A549 treated with dexamethasone at 1 μM for 4 hours (cell line): ENCODE measurements at places on chromosomes 16 and 17. TPM values are rescaled to one million over a fixed set of nuclear protein-coding genes. Genes with fewer than 3 reads are reported as not detected.

Gene COPZ2
- 12.3 to 17.8 TPM (median 14.6 TPM) in 5 replicates for total RNA-seq

Gene CA4
- total RNA-seq = 0.18 to 0.30 TPM (median 0.21 TPM) in 3 of 5 replicates, not detected in the others

Gene SMPD3
- 0.06 to 0.18 TPM (median 0.14 TPM) in 5 replicates for total RNA-seq

Gene ZNF624
- total RNA-seq = 0.98 to 1.8 TPM (median 1.4 TPM) in 5 replicates

Gene HEATR9
- not detected in 5 replicates for total RNA-seq
